Posterior cingulate gyrus (tissue), 11 donors: ENCODE measurements at places on chromosomes 2 and 18.

GRCh38 chr18:63843008-63843407 is 44.5 kb upstream of the SERPINB2 start:
- no peak for DNase-seq

DNA sequence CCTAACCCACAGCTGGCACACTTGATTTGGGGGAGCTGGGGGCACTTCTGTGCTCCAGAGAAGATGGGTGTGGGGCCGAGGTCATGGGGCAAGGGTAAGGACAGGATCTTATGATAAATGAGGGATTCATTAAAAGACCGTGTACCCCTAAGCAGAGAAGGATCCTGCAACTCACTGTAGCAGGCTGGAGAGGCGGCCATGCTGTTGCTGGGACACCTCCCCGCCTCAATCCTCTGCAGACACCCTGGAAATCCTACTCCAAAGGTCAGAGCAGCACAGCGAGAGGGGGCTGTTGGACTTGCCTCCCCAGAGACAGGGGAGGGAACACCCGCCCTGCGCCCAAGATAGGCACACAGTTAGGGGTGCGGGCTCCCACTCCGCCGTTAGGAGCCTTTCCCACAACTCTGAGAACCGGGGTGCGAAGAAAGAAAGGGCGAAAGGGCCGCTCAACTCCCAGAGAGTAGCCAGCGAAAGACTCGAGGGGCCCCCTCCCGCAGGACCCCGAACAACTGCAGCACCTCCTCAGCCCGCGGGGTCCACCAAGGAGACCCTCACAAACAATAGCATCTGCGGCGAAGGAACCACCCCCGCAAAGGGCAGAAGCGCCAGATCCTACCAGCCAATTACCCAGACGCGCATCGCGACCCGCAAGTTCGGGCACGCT is 1.4 kb downstream of the PARD6G start:
- DNase-seq, result no peak

DNA sequence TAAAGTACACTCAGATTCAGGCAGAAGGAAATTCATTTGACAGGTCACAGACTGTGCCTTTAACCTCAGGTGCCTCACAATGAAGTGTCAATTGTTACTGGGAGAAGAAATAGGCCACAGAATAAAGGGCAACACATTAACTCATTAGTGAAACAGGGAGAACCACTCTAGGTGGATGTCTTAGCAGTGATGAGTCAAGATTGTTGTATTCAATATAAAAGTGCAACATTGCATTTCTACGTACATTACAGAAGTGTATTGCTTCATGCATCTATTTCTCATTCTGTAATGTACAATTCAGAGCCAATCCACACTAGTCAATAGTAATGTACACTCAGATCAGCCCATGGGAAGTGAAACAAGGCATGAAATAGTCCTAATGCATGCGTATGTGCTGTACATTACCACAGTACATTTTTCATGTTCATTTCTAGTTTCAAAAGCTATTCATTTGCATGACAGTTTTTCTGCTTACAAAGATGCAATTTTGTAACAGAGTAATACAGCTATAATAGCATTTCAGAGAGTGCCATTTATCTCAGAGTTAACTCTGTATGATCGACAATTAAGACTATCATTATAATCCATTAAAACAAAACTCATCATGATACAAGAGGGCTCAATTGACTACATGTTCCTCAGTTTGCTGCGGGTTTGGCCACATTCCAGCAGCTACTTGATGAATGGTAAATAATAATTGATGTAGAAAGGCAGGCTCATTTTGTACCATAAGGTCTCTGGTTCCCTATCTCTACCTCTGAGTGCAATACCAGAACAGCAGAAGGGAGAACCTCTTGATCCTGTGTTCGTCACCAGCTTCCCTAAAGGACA is 12.2 kb upstream of the ARL5A start:
- no peak for DNase-seq

GRCh38 chr2:98385050-98385699 is 38.9 kb downstream of the CNGA3 start:
- DNase-seq, result peak; percentile 82

DNA sequence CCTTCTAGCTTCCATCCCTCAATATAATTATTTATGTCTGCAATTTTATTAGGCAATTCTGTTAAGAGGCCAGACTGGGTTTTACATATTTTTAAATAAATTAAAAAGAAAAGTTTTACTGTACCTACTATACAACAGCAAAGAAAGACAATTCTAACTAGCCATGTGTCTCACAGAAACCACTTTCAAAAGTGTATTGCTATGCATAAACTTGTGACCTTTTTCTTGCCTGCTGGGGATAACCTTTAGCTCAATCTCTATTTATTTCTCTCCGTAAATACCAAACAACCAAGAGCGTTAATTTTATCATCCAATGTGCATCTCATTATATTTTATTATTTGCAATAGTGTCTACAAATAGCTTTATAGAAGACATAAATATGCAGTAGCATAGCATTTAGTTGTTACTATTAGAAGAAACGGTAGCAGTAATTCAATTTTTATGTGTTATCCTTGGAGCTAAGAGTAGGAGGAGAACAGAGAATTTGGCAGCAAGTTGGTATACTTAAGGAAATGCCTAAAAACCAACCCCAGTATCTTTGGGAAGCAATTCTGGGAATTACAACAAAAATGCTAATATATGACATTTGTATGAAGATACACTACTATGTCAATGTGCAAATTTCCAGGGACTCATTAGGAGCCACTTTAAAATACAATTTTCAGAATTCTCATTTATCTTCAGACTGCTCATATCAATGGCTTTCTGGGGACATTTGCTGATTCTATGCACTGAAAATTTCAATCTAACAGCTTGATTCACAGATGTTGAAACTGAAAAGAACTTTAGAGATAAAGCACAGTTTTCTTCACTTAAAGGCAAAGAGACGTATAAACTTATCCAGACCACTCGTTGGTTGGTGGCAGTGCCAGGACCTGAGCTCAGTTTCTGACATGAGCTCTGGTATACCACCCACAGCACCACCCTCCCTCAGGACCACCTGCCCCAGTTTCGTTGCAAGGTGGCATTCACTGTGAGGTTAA is 23.0 kb upstream of the RTN4 start:
- DNase-seq, result no peak

- DNase-seq, result no peak
These were observed 54.5 kb downstream of the EPAS1 start for GRCh38 chr2:46351750-46352138.

GRCh38 chr2:111005821-111006220 is 114.9 kb upstream of the BCL2L11 start:
- no peak for DNase-seq

DNA sequence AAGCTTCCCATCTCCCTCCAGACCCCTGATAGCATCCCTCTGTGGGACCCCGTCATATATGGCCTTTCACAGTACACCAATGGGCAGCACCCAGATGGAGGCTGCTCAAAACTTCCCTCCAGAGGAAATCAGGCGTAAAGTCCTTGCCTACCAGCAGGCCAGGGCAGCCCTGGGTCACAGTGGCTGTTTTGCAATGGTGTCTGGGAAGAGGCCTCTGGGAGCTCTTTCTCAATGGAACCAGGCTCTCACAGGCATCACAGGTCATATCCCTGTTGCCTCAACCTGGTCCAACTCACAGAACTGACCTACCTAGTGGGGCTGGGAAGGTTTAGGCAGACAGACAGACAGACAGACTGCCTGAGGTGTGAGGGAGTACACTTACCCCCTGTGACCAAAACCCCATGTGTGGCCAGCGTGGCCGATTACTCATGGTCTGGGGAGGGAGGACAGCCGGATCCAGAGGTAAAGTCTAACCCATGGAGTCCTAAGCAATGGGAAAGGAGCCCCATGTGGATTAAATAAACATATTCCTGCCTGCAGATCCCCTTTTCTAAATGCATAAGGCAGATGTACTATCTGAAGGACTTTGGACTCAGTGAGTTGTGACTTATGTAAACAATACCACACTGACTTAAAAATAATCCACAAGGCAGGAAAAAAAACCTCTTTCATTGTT is 58.2 kb downstream of the BCL2L11 start:
- DNase-seq, result no peak

DNA sequence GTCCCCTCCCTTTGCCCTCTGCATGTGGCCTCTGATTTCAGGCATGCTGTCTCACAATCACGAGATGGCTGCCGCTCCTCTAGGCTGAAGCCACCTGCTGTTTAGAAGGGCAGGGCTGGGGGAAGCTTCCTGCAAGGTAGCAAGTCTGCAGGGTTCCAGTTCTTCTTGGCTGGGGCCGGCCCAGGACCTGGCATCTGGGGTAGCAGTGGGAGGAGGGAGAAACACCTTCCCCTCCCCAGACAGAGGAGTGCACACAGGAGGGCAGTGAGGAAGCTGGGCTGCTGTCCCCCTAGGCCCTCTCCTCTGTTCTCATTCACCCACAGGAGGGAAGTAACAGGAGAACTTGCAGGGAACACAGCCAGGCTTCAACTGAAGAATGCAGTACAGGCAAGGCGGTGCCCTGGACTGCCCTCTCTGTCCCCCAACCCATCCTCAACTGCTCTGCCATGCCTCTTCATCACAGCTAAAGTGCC is 345.9 kb upstream of the HS6ST1 start:
- no peak for DNase-seq

- DNase-seq, result no peak
These were observed 35.1 kb upstream of the MAPRE2 start for GRCh38 chr18:35005963-35006577.

DNA sequence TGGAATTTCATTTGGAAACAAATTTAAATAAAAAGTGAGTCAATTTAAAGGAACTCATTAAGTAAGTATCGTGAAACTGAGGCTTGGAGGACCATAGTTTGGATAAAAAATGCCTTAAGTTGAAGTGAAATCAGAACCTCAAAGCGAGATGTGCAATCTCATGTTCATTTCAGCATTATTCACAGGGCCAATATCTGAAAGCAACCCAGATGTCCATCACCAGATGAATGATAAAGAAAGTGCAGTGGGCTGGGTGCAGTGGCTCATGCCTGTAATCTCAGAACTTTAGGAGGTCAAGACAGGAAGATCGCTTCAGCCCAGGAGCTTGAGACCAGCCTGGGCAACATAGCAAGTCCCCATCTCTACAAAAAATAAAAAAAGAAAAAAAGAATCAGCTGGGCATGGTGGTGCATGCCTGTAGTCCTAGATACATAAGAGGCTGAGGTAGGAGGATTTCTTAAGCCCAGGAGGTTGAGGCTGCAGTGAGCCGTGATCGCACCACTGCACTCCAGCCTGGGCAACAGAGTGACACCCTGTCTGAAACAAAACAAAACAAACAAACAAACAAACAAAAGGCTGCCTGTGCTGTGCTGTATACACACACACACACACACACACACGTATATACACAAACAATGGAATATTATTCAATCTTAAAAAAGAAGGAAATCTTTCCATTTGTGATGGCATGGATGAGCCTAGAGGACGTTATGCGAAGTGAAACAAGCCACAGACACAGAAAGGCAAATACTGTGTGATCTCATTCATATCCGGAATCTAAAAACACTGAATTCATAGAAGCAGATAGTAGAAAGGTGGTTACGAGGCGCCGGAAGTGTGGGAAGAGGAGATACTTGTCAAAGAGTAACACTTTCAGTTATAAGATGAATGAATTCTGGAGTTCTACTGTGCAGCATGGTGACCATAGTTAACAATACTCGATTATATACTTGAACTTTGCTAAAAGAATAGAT is 14.5 kb downstream of the SH3RF3 start:
- DNase-seq, result no peak

- DNase-seq, result no peak
These were observed 45.1 kb downstream of the PROC start for GRCh38 chr2:127463155-127463991.

- DNase-seq, result no peak
These were observed 59.8 kb downstream of the MEMO1 start for GRCh38 chr2:31950946-31951562.

DNA sequence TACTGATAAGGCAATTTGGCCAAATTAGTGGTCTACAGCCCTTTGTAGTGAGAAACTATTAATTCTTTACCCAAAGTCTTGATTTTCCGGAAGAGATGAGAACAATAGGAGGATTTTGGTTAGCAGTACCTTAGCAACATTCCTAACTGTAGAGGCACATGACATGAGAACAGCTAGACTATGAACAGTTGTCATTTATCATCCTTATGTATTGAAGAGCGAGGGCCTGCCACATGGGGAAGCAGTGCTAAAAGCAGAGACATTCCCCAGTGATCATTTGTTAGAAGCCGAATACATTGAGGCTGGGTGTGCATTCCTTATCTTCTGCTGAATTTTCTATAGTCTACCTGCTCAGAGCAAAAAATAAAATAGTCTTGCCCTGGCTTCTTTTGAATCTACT is 65.2 kb downstream of the RBBP8 start:
- DNase-seq, result no peak

DNA sequence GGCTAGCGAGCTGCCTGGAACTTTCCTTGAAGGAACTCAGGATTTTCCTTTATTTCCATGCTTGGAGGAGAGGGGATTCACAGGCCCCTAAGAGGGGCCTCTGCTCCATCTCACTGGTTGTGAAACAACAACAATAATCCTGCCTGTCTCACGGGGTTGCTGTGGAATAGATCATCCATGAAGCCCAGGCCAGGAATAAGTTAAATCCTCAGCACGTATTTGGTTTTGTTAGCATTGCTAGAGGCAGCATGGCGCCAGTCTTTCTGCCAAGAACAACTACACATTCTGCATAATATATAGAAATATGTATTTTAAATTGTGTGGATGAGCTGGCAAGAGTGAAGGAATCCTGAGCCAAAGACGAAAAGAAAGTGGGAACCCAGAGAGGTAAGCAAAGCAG is 80.8 kb upstream of the L3MBTL4 start:
- no peak for DNase-seq

DNA sequence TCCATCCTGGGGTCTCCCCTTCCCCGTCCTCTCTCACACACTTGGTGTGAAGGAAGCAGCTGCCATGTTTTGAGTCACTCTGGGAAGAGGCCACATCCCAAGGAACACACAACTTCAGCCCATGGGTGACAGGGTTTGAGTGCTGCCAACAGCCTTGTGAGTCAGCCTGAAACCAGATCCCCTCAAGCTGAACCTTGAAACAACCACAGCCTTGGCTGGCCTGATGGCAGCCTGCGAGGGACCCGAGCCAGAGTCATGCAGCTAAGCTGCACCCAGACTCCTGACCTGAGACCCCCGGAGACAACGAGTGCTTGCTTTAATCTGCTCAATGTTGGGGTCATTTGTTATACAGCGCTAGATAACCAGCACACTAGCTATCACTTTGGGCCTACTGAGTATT is 19.3 kb upstream of the MC2R start:
- no peak for DNase-seq

DNA sequence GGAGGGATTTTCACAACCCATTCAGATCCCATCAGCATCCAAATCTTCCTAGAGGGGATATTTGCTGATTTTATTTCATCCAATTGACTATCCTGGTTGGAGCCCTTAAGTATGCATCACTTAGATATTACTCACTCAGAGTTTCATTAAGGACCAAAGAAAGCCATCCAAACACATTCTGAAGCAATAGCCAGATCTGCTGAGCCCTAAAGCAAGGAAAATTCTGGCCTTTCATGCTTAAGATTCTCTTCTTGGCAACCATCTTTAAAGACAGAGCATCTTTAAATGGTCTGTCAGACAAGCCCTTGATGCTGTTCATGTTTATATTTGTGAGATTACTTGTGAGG is 40.9 kb upstream of the C1D start:
- no peak for DNase-seq
